Activated CD4-positive, alpha-beta T cell treated with anti-CD3 and anti-CD28 coated beads, Interleukin-2, Interleukin-6, amounts not matched to agents 100 ng/mL and 50 ng/mL, durations not matched to agents 16 hours and 8 hours (primary cell): ENCODE measurements at places on chromosomes 1 and 21.

DNA sequence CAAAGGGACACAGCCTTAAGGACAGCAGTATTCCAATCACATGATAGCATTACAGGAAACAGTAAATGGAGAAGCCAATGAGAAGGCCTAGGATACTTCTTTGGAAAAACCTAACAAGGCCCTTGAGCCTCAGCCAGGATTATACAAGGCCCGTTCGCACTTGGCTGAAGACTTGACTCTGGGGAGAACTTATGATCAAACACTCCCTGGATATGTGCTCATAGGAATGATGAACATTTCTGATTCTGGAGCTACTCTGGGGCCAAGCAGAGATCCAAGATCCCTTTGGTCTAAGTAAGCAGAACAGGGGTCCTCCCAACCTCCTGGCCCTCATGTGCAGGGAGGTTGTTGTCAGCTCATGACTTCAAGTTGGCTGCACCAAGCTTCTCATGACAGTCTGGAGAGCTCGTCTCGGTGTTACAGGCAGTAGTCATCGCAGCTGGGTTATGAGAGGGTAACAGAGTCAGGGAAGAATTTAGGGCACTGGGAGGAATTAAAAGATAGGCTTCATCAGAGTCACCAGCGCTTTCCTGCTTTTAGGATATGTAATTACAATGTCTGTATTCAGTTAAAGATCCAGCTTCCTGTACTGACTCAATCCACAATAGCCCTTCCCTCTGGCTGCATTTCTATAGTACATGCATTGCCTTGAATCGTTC lies 92.5 kb upstream of the IRF2BP2 start:
- no peak for DNase-seq

DNA sequence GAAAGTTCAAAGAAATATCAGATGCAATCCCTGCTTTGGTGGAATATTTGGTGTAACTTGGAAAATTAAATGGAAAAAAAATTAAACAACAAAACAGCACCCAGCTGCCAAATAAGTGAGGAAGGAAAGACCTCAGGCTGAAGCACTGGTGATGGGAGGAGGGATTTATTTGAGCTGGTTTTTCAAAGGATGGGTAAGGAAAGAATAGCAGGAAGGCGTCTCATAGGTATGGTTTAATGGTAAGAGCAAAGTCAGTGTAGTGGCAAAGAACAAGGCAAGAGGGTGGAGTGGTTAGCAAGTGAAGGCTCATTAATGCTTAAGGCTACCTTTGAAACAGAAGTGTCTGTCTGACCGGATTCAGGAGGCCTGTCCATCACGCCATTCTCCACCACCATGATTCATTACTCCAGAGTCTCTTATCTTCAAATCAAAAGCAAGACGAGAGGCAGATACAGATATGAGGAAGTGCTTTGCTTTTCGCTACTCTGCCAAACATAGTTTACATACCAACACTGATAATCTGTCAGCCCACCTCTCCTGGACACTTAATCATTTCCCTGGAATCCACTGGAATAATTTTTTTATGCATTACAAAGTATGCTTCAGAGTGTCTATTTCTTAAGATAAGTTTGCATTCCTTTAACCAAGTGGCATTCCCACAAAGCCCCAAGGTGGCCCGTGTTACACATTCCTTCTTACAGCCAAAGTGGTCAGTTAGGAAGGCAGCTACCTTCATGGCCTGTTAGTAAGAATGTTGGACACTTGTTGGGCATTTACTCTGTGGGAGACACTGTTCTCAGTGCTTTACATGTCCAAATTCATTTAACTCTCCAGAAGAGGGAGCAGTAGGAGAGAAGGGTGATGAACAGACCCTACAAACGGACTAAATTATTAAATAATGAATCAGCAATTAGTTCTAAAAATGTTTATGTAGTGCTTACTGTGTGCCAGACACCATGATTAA lies 146.6 kb downstream of the ROR1 start:
- no peak for DNase-seq

- no peak for DNase-seq
Measured at GRCh38 chr1:41400225-41400624, 39.0 kb downstream of the FOXO6 start.

DNA sequence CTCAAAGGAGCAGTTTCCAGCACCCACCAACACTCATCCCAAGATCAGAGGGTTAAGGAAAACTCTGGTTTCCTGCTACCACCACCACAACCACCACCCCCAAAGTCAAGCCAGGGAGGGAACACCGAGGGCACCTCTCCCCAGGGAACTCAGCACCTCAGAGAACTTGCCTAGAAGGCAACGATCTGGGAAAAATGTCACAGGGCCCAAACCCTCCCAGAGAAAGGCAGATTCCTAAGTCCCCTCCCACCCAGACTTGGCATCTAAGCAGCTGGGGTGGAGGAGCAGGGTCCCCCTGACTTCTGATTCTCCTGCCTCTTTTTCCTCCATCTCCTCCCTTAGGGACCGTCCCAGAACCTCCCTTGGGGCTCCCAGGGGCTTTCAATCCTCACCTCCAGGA lies 10.6 kb downstream of the KANK4 start:
- DNase-seq: no peak

GRCh38 chr1:180603223-180603849 lies 28.5 kb upstream of the XPR1 start:
- no peak for DNase-seq

DNA sequence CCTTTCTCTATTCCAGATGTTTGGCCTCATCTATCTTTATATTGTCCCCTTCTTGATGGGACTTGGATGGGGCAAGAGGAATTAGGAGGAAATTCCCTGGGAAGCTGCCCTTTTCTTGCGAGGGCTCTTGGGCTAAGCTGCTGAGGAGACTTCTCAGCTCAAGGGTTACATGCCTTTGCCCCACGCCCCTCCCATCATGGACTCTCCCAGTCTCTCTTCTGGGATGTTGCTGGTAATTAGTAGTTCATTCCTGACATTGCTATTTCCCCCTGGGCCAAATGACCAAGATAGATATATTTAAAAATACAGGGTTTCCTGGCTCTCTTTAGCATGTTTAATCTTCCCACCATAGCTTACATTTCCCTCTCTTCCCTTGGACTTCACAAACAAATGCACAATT lies 90.6 kb upstream of the RALGPS2 start:
- DNase-seq: no peak

DNA sequence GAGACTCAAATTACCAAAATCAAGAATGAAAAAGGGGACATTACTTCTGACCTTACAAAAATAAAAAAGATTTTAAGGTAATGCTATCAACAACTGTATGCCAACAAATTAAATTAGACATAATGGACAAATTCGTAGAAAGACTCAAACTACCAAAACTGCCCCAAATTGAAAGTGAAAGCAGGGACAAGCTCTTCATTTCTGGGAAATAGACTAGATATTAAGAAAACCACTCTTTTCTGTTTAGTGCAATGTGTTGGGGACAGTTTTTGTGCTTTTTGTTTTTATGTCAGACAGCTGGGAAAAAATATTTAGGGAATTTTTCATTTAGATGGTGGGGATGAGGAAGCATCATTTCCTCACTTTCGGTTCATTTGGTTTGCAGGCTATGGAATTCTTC lies 4.9 kb upstream of the GBP1 start:
- DNase-seq: peak; percentile 39

- no peak for DNase-seq
Measured at GRCh38 chr1:109454497-109455133, 11.7 kb upstream of the SYPL2 start.

GRCh38 chr21:35358008-35358407 lies 308.9 kb upstream of the RUNX1 start:
- peak; percentile 49 for DNase-seq

GRCh38 chr1:201348211-201348566 lies 29.3 kb downstream of the TNNT2 start:
- peak; percentile 53 for DNase-seq
